ENCODE measurements at places on chromosomes 6 and 20. TPM values are rescaled to one million over a fixed set of nuclear protein-coding genes. Genes with fewer than 3 reads are reported as not detected.

DNA sequence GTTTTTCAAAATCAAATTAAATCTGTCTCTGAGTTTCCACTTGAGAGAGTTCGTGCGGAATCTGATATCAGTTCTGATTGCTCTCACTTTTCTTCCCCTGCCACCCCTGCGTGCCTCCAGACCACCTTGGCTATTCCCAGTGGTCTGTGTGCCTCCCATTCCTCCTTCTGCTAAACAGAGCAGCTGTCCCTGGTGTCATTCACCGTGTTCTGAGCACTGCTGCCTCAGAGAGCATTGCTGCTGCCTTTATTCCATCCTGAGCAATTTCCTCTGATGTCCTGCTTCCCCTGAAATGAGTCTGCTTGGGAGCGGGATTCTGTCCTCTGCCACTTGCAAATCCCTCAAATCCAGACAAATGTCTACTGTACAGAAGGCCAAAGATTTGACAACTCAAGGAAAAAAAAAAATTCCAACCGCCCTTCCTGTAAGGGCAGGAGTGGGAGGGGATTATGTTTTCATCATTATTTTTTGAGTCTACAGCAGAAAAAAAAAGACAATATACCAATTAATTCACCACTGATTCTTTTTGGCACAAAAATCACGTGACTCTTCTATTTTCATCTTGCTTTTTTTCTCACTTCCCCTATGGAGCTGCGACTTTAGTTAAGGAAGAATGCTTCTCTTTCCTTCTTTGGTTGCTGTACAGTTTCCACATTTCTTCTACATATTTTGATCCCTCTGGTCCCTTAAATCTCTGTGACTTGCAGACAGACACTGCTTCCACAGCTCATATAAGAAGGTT is 833.0 kb downstream of the EPHA7 start:
- no peak for DNase-seq

DNA sequence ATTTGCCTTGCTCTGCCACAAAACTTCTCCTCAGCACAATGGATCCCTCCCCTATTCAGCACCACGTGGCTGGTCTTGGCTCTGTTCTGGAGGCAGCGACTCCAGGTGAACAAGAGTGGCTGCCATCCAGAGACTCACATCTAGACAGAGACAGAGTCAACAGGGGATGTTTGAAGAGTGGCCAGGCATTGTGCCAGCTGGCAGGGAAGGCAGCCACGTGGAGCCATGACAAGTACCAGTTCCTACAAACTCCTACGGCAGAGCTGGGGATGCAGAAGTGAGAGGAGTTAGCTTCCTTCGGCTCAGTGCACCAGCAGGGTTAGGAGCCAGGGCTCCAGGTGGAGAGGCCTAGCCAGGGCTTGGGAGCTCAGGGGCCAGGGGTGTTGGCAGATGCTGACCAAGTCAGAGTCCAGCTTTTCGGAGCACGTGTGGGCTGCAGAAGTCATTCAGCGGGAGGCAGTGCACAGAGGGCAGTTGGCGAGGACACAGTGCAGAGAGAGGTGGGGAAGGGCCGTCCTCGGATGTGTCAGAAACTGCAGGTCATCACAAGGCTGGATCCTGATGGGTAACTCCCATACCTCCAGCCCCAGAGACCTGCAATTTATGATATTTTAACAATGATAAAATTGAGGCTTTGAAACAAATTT is 171.7 kb upstream of the PDE10A start:
- no peak for DNase-seq

- DNase-seq, result no peak
Measured at GRCh38 chr6:139161817-139162284, 27.0 kb downstream of the HECA start.

DNA sequence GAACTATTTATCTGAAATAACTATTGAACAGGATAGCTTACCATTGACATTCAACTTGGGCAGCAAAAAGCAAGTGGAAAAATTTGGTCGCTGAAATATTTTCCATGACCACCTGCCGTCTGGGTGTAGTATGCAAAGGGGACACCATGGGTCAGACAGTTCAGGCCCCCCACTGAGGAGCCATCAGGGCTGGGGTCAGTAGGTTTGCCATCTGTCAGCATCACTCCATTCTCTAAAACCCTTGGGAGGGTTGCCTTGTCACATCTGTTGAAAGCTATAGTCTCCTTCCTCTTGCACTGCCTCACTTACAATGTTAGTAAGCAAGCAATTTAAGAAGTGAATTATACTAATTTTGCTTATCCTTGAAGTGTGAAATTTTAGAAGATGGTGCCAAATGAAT is 44.9 kb downstream of the NRN1 start:
- no peak for DNase-seq

GRCh38 chr6:42257614-42258013 is 40.0 kb upstream of the MRPS10 start:
- no peak for DNase-seq

GRCh38 chr6:106617302-106617701 is 12.0 kb downstream of the RTN4IP1 start:
- no peak for DNase-seq

GRCh38 chr6:118551063-118552053 is 3.3 kb downstream of the PLN start:
- DNase-seq, result no peak

DNA sequence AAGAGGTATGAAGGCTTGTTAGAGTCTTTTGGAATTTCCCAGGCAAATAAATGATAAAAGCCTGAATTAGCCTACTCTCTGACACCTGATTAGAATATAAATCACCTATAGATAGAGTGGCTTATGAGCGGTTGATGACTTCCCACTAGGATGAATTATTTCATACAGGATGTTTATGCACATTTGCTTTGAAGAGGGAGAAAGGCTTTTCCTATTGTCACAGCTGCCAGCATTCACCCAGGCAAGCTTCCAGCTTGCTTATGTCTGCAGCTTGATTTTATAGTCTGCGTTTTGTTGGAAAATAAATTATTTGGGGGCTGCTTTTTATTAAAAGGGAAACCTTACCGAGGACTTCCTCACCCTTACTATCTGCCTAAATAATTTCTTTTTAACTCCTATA is 51.3 kb upstream of the EIF2S2 start:
- DNase-seq, result no peak

GRCh38 chr20:24720957-24721356 is 228.1 kb upstream of the CST7 start:
- no peak for DNase-seq

- no peak for DNase-seq
Measured at GRCh38 chr20:19497064-19497463, 261.0 kb upstream of the RIN2 start.

GRCh38 chr20:63032026-63032800 is 25.4 kb upstream of the BHLHE23 start:
- no peak for DNase-seq

GRCh38 chr6:169253337-169254238 is at the start of gene THBS2:
Gene THBS2 (minus strand): TSS chr6:169253846. CDS start chr6:169250784, 3,062 bp downstream.
- no peak for DNase-seq

- DNase-seq, result no peak
Measured at GRCh38 chr6:148996815-148997214, 250.0 kb downstream of the UST start.

GRCh38 chr20:19495905-19496703 is 262.0 kb upstream of the RIN2 start:
- DNase-seq, result no peak

DNA sequence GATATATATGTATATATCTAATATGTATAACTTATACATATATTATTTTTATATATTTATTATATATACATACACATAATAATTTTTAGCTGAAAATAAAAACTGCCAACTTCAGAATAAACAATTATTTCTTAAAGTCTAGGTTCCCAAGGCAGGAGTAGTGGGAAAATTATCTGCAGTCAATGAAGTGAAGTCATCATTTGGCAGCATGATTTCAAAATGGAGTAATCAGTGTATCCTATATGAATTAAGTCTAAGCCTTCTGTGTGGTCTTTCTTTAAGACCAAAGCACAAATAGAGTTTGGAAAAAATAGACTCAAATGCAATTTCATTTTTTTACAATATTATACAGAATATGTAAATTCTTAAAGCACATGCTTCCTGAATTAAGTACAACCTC is 251.0 kb downstream of the SAMD5 start:
- no peak for DNase-seq

GRCh38 chr6:45027126-45027525 is 301.0 kb upstream of the RUNX2 start:
- DNase-seq, result no peak

DNA sequence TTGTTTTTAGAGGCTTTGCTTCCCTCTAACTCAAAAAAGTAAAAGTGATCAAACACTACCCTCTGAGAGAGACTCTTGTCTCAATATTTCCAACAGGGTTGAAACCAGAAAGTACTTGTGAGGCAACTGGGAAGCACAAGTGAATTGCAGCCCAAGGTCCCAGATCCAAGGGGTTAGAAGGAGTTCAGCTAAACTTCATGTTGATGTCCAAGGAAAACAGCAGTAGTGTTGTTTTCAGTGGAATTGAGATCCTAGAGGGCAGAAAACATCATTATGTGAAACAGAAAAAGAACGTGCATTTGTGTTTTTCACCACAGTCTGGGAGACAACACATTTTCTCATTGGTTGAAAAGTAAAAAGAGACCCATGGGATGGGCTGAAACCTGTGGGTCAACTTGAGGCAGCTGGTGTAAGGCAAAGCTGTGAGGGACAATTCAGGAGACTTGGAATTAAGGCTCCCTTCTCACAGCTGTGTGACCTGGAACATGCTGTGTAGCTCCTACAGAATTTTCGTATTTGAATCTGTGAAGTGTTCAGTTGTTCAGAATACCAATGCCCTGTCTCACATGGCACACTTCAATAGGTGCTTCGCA is 508.3 kb downstream of the BMP2 start:
- DNase-seq, result no peak

DNA sequence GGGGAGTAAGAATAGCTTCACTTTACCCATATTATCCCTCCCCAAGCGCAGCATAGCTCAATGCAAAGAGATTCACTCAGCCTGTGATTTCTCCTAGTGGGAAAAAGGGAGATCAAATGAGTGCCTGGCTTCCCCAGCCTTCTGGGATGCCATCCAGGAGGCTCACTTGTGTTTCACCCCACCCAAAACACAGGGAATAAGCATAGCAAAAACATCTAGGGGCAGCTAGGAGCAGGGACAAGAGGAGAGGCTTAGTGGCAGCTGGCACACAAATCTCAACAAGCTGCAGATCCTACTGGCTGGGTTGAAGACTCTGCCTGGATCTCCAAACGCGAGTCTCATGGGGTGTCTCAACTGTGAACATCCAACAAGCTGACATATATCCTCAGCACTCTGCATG is 715.8 kb downstream of the RNF144B start:
- DNase-seq, result no peak

GRCh38 chr6:17828149-17828548 is 121.4 kb upstream of the NUP153 start:
- DNase-seq, result no peak

EBF4 gene
- total RNA-seq, result 2.5 TPM

TMC2 gene
- total RNA-seq, result not detected

ARMH2 gene
- total RNA-seq, result not detected

ID1 gene
- 450 TPM for total RNA-seq

VGLL2 gene
- total RNA-seq, result not detected

POU3F2 gene
- not detected for total RNA-seq

C6orf58 gene
- total RNA-seq, result not detected

BMP7 gene
- 23.0 TPM for total RNA-seq

NFATC2 gene
- 8.6 TPM for total RNA-seq

Data from right atrium auricular region (tissue), 2 donors.